Effector memory CD4-positive, alpha-beta T cell (primary cell): ENCODE measurements at places on chromosomes 6 and 20.

DNA sequence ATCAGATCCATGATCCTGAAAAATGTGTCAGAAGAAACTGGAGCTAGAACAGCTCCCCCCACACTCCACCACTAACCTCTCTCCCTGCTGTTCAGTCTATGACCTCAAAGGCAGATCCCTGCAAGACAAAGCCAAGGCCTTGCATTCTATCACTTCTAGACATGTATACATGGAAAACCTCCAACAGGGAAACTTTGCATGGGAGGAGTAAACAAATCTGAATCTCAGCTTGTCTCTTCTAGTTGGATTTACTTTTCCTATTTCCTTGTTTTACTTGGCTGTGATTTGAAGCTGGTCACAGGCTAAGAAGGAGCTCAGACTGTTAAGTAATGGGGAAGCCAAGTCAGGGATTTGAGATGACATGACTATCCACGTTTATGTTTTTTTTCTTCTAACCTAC lies 456.8 kb upstream of the CHD6 start:
- no peaks in the 10 kb centered on the region for H3K27me3 ChIP-seq
- H3K27ac ChIP-seq, result no peak overlapping the region
- no peak overlapping the region for H3K4me3 ChIP-seq
- DNase-seq, result no peak

DNA sequence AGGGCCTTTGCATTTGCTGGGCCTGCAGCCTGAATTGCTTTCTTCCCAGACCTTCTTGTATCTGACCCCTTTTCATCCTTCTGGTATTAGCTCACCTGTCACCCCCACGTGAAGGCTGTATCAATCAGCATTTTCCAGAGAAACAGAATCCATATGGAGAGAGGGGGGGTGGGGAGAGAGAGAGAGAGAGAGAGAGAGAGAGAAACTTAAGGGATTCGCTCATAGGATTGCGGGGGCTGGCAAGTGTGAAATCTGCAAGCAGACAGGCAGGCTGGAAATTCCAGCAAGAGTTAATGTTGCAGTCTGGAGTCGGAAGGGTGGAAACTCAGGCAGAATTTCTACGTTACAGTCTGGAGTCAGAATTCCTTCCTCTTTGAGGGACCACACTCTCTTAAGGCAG lies 410.7 kb upstream of the SULF2 start:
- no peaks in the 10 kb centered on the region for H3K27me3 ChIP-seq
- no peak for DNase-seq
- no peaks in the 10 kb centered on the region for H3K36me3 ChIP-seq
- H3K4me1 ChIP-seq, result no peaks in the 10 kb centered on the region
- H3K4me3 ChIP-seq, result no peak overlapping the region

DNA sequence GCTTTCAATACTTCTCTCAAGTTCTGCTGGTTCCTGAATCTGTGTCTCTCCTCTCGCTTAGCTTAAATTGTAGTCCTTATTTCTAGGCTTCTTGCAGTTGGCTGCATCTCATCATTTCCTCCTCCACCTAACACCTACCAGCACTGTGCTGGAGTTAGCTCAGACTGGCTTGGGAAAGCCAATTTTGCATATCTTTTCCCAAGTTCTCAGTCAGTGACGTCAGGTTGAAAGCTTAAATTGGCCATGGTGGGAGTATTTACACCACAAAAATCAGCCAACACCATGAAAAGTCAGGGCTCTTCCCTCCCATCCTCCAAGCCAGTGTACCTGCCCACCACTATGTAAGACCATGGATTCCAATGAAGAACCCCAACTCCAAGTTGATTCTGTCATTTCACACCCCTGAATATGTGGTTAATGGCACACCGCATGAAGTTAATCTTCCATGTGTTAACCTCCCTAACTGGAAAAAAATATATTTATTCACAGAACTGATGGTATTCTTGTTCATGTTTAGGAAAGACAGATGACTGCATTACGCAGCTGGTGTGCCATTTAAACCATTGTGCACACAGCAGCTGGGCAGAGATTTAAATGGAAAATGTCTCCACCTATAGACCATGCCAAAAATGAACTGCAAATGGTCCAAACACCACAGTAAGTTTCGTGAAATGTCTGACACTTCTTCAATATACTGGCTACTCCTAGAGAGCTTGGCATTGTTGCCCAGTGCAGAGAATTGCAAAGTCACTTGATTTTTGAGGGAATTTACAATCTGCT lies 274.1 kb upstream of the MAP3K7 start:
- H3K4me3 ChIP-seq, result no peak overlapping the region
- DNase-seq, result no peak
- no peaks in the 10 kb centered on the region for H3K27me3 ChIP-seq

DNA sequence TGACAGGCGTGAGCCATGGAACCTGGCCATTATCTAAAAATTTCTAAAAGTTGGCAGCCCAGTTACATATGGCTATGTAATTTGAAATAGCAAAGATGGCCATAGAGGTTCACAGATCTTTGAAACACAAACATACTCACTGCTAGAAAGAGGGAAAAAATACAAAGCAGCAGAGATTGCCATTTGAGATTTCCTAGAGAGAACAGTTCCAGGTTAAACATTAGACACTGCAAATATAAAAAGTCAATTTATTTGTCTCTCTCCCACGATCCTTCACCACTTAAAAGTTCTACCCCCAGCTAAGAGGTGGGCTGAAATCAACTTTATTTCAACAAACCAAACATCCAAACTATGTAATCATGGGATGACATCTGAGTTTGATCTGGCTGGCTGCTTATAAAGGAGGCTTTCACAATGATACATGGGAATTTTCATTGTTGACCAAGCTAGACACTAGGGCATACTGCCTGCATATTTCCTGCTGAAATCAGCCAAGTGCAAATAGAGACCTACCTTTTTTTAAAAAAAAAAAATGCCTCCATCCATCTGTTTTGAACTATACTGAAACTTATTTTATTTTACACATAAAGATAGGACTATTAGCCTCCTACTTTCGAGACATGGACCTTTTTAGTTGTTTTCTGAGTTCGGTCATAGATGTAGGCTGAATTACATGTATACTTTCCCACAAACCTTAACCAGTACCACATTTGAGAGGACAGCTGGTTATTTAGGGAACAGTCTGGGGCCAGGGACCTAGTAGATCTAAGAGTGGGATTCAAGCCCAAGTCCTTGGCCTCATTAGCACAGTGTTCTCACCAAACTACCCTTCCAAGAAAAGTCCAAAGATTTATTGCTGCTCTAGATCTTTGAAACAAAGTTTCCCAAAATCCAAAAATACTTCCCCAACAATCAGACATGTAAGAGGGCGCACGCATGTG lies 16.6 kb downstream of the DCDC2 start:
- H3K36me3 ChIP-seq, result no peaks in the 10 kb centered on the region
- H3K4me1 ChIP-seq, result no peaks in the 10 kb centered on the region
- no peak overlapping the region for H3K4me3 ChIP-seq
- peaks cover 4% of the 10 kb centered on the region for H3K27me3 ChIP-seq
- no peak overlapping the region for H3K27ac ChIP-seq
- no peak for DNase-seq

- H3K4me1 ChIP-seq, result no peaks in the 10 kb centered on the region
- H3K4me3 ChIP-seq, result no peak overlapping the region
- no peaks in the 10 kb centered on the region for H3K27me3 ChIP-seq
- DNase-seq, result no peak
Observed at GRCh38 chr20:9395971-9396370, 118.4 kb upstream of the LAMP5 start.

DNA sequence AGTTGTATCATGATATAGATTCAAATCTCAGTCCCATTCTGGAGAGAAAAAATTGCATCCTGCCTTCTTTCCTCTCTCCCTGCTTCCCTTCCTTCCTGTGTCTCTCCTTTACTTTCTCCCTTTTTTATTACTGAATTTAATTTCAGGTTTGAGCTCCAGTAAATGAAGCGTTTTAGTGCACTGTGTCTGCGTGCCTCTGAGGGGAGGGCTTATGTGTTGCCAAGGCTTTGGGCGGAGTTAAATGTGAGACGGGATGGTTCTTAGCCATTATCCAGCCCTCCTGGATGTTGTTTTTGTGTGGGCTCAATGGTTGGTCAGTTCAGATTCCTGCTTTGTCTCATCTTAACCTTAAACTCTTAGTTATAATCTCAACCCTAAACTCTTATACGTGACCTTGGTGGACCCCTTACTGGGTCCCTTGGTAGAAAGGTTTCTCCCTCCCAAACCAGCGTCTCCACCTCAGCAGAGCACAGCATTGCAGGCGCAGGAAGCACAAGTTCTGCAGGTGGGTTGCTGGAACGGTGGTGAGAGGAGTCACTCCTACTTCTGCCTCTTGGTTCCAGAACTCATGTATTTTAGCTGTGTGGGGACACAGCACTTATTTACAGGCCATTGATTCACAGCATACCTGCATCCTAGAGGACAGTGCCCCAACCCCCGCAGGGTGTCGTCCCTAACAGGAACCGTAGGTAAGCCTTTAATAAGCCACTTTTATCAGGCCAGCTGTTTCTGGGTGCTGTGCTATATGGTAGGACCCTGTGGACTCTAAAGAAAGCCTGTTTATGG lies 68.5 kb downstream of the DNAH8 start:
- H3K27ac ChIP-seq, result no peak overlapping the region
- H3K4me1 ChIP-seq, result no peaks in the 10 kb centered on the region
- H3K36me3 ChIP-seq, result no peaks in the 10 kb centered on the region

DNA sequence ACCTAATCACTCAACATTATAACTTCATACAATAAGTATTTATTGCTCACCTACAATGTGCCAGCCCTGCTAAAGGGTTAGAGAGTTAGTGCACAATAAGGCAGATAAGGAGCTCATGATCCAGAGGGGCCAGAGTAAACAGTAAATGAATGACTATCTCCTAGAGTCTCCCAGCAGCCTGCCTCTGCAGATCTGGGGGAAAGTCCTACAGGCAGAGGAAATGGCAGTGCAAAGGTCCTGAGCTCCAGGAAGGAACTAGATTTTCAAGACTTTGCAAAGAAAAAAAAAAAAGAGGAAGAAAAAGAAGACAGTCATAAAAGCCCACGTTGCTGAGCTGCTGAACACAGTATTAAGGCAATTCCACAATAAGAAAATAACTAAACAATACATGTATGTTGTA lies 160.1 kb downstream of the SIM1 start:
- no peak overlapping the region for H3K4me3 ChIP-seq
- no peak for DNase-seq

GRCh38 chr20:34997131-34997561 lies 41.5 kb downstream of the MYH7B start:
- peaks cover 53% of the 10 kb centered on the region for H3K36me3 ChIP-seq
- no peak overlapping the region for H3K4me3 ChIP-seq
- H3K27ac ChIP-seq, result no peak overlapping the region
- no peaks in the 10 kb centered on the region for H3K4me1 ChIP-seq

DNA sequence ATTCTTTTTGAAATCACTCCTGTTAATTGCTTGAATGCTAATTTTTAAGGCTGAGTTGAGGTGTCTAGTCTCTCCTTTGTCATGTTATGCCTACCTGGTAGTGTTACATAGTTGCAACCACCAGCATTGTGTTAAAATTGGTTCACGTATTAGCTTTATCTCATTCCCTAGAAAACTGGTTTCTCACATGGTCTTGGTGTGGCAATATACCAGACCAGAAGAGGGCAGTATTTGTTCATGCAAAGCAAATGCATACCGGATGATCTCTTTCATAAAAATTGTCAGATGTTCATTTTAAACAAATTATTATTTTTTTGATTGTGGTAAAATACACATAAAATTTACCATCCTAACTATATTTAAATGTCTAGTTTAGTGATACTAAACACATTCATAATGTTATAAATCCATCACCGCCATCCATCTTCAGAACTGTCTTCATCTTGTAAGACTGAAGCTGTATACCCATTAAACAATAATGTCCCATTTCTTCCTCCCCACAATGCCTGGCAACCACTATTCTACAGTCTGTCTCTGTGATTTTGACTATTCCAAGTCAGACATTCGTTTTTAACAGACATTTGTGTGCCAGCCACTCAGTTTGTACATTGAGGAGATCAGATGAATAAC lies 92.8 kb downstream of the ATRN start:
- H3K4me1 ChIP-seq, result no peaks in the 10 kb centered on the region
- no peaks in the 10 kb centered on the region for H3K27me3 ChIP-seq
- no peak overlapping the region for H3K27ac ChIP-seq
- H3K4me3 ChIP-seq, result no peak overlapping the region

DNA sequence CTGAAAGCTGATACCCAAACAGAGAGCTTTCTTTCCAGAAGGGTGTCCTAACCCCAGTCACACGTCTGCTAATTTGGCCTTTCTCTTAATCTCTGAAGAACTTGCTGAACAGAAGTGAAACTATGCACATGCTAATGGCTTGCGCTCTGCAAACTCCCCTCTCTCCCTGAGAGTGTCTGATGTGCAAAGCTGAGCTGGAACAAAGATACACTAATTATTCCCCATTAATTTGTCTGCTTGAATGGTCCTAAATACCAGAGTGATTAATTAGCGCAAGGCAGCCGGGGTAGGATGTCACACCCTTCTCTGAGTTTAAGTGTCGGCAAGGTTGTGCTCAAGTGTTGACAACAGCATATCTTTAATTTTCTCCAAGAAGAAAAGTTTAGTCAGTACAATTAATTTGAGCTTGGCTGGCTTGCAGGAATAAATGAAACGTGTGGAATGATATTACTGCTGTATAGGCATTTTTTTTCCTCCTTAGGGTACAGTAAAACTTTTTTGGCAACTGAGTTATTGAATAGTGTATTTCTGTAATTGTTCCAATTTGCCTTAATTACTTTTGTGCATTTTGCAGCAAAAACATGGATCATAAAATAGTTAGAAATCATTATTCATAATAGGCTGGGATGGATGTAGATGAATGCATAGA lies 715.9 kb upstream of the POU3F2 start:
- H3K4me1 ChIP-seq, result no peaks in the 10 kb centered on the region
- no peak overlapping the region for H3K27ac ChIP-seq
- no peaks in the 10 kb centered on the region for H3K27me3 ChIP-seq
- DNase-seq, result no peak

GRCh38 chr6:29909985-29910384 lies 32.3 kb upstream of the HLA-A start:
- H3K36me3 ChIP-seq, result no peaks in the 10 kb centered on the region
- H3K4me3 ChIP-seq, result no peak overlapping the region
- no peaks in the 10 kb centered on the region for H3K27me3 ChIP-seq
- no peak overlapping the region for H3K27ac ChIP-seq
- H3K4me1 ChIP-seq, result no peaks in the 10 kb centered on the region

DNA sequence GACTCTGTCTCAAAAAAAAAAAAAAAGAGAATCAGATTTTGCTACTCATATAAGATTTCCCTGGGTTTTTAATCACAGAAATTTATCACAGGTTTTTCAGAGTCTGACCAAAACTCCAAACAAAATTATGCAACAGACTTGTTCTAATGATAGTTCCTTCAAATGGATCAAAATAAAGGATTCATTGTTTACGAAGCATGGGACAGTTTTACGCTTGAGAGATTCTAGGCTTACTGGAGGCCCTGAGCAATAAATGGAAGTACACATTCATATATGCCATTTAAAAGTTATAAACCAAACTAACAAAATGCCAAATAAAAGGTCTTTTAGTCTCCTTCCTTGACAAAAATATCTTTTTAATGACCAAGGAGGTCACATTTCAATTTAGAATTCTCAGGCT lies 245.1 kb upstream of the KCNQ5 start:
- H3K27me3 ChIP-seq, result no peaks in the 10 kb centered on the region
- no peaks in the 10 kb centered on the region for H3K4me1 ChIP-seq
- H3K36me3 ChIP-seq, result no peaks in the 10 kb centered on the region

GRCh38 chr6:34106421-34106820 lies 39.5 kb downstream of the GRM4 start:
- no peaks in the 10 kb centered on the region for H3K27me3 ChIP-seq
- H3K4me1 ChIP-seq, result no peaks in the 10 kb centered on the region
- no peaks in the 10 kb centered on the region for H3K36me3 ChIP-seq
- no peak overlapping the region for H3K27ac ChIP-seq
- no peak overlapping the region for H3K4me3 ChIP-seq

- H3K27me3 ChIP-seq, result no peaks in the 10 kb centered on the region
- no peak for DNase-seq
- no peak overlapping the region for H3K4me3 ChIP-seq
- H3K4me1 ChIP-seq, result no peaks in the 10 kb centered on the region
Observed at GRCh38 chr20:39067526-39068216, 105.5 kb downstream of the DHX35 start.
